ENCODE measurements at places on chromosomes 5 and 9. TPM values are rescaled to one million over a fixed set of nuclear protein-coding genes. Genes with fewer than 3 reads are reported as not detected.

The SLC45A2 gene
- total RNA-seq = not detected

GRCh38 chr5:108637134-108637533, 110.6 kb upstream of the FER start:
- DNase-seq = no peak

DNA sequence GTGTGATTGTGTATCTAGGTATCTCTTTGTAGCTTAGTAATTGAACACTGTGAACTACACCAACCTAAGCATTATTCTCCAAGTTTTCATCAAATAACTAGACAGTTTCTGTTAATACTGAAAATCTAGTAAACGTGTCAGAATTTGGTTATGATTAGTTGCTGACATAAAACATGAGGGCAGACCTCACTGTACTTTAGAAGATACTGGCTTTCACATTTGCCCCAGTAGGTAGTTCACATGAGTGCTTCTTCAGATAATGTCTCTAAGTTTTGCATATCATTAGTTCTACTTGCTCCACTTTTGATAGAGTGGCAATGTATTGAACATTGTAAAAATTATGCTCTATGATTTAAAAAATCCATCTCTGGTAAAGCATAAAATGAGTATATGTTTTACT, 7.1 kb downstream of the CDKN2B start:
- no peak for DNase-seq

The NFIB gene
- 1.2 TPM for total RNA-seq

- no peak for DNase-seq
These were observed 268.2 kb downstream of the HSPA4 start for GRCh38 chr5:133319905-133320520.

GRCh38 chr5:6468104-6468503, 19.4 kb downstream of the UBE2QL1 start:
- no peak for DNase-seq

The IL13 gene
- total RNA-seq = not detected

DNA sequence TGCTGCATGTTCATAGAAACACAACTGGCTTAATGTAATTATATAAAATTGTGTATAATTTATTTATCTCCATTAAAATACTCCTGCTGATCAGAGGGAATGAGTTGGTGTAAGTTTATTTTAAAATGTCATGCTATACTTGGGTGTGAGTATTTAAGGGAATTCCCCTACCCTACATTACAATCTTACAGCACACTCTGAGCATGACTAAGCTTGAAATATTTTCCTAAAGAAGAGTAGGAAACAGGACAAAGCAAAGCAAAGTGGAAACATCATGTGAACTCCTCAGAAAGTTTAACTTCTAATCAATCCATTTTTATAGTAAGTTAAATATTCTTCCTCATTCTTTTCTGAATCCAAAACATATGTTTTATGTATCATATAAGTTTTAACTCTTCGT, 1271.3 kb downstream of the EFNA5 start:
- DNase-seq = no peak

All from HFFc6 (cell line).